Colonic mucosa (tissue), 4 donors: ENCODE measurements at places on chromosomes 12 and 14. TPM values are rescaled to one million over a fixed set of nuclear protein-coding genes. Genes with fewer than 3 reads are reported as not detected.

Gene RNASE3
- total RNA-seq: not detected

Gene CEP170B
- total RNA-seq: 110 TPM

Gene CMAS
- total RNA-seq: 126 TPM

Gene SLC4A8
- 0.59 TPM for total RNA-seq

Gene SIX6
- not detected for total RNA-seq

Gene DAO
- 2.2 TPM for total RNA-seq

Gene EAPP
- total RNA-seq: 59.7 TPM

Gene MAPK1IP1L
- total RNA-seq: 79.8 TPM
